ENCODE measurements at places on chromosomes 5 and 9.

- DNase-seq = no peak
These were observed 27.4 kb upstream of the ANKRD33B start for GRCh38 chr5:10536511-10536910.

- no peak for DNase-seq
These were observed 5.6 kb downstream of the EXD3 start for GRCh38 chr9:137417161-137418021.

- no peak for DNase-seq
These were observed 117.9 kb downstream of the HCN1 start for GRCh38 chr5:45578270-45578669.

GRCh38 chr5:115657125-115657880, 31.5 kb upstream of the TMED7 start:
- no peak for DNase-seq

GRCh38 chr5:80382488-80382887, 25.4 kb upstream of the ZFYVE16 start:
- DNase-seq = no peak

DNA sequence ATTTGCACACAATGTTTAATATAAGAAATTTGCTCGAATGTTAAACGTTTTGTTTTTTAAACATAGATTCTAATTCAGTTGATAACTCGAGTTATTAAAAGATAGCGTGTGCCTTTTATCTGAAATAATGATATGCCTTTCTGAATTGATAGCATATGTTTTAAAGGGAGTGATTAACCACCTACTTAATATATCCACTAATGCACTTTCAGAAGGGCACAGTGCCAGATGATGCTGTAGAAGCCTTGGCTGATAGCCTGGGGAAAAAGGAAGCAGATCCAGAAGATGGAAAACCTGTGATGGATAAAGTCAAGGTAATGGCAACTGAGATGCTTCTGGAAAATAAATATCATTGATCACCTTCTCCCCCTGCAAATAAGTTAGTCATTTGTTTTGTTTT, 53.9 kb downstream of the ERAP1 start:
- DNase-seq = no peak

DNA sequence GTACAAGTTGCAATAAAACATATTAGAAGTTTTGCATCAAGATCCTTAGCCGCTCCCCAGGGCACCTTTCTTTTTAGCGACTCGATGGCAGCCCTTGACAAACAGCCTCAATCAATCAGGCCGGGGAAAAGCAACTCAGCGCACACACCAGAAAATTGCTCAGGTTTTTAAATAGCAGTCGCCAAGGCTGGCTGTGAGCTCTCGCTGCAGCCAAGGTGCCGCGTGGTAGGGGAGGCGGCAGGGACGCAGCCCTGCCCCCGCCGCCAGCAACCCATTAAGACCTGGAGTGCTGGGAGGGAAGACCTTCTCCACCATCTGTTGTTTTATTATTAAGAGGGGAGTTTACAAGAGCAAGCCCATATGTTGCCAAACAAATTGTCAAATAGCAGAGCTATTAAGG, 22.6 kb downstream of the ASS1 start:
- DNase-seq = no peak

DNA sequence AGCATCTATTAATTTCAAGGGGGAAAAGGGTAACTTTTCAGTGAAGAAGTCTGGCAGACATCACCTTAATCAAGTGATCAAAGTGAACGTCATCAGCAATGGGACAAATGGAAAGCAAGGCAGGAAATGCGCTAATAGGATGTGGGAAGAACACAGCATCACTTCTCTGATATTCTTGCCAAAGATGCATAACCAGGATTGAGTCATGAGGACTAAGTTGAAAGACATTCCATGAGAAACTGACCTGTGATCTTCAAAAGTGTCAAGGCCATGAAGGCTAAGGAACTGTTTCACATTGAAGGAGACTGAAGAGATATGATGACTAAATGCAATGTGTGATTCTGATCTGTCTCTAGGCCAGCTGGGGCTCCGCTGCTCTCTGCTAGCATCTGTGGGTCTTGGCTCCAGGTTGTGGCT, 92.9 kb downstream of the NDFIP1 start:
- DNase-seq = no peak

DNA sequence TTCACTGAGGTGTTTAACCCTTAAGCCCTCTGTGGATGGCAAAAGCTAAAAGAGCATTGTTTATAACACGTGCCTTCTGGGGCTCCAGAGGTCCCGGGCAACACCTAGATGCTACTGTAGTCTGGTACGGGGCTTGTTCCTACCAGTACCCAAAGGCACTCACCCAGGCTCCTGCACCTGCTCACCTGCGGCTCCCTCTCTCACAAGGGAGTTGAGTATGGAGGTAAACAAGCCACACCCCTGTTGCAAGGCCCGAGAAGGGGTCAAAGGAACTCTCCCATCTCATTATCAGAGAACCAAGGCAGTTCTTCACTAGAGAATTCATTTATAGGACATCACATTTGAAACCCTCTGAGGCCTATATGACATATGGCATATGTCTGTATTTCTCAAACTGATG, 53.4 kb upstream of the IL6ST start:
- no peak for DNase-seq

All from right renal pelvis (tissue), 4 donors.